ENCODE measurements at places on chromosomes 16 and 17.

GRCh38 chr17:2962236-2962635 is 101.2 kb downstream of the OR1D5 start:
- DNase-seq, result no peak

GRCh38 chr17:66720567-66720966 is 114.3 kb upstream of the CACNG5 start:
- DNase-seq, result no peak

DNA sequence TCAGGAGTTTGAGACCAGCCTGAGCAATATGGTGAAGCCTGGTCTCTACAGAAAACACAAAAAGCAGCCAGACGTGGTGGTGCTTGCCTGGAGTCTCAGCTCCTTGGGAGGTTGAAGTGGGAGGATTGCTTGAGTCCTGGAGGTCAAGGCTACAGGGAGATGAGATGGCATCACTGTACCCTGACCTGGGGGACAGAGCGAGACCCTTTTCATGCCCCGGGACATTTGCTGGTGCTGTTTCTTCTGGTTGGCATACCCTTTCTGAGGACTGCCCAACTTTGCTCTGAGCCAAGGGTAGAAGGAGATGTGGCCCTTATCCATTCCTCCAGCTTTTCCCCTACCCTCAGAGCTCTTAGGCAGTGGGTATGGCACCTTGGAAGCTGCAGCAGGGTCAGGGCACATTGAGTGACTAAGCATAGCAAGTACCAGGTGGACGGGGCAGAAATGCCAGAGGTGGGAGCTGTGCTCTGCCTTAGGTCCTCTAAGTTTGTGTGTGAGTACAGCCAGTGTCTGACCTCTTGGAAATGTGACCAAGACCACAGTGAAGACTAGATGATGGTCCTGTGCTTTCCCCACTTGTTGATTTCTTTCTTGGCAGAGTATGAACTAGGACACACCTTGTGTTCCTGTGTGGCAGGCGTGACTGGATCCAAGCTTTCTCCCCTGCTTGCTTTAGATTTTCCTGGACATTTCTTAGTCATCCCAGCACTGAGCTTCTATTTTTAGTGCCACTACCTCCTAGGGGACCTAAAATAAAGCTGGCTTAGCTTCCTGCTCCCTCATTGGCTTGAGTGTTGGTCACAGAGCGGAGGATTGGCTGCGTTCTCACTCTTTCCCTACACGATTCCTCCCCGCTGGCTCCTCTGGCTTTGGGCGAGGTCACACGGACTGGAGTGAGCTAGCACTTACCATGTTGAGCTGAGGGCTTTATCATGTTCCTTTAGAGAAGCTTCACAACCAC is 9.9 kb upstream of the EDC4 start:
- no peak for DNase-seq

- no peak for DNase-seq
Measured at GRCh38 chr17:17164156-17164555, 42.0 kb downstream of the PLD6 start.

- no peak for DNase-seq
Measured at GRCh38 chr17:10099051-10099571, 99.3 kb downstream of the GAS7 start.

- DNase-seq, result no peak
Measured at GRCh38 chr17:79843474-79843815, 4.2 kb upstream of the CBX4 start.

DNA sequence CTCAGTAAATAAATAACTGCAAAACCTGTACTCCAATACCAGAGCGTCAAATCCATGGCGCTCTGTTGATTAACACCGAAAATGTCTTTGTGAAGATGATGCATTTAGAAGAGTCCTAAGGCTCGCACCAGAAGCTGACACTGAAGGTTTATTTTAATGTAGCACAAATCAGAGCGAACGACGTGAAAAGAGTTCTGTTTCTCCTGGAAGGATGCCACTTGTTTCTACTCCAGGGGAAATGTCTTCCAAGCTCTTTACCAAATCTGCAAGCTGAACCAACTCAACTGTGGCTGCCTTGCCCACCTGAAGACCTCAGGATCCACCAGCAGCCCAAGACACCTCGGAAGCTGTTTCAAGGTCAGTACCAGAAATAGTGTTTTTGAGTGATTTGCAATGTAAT is 194.4 kb upstream of the MAF start:
- DNase-seq, result no peak

- DNase-seq, result no peak
Measured at GRCh38 chr16:56483394-56483793, 32.0 kb downstream of the OGFOD1 start.

GRCh38 chr16:11585460-11586377 is 1.0 kb downstream of the LITAF start:
- no peak for DNase-seq

GRCh38 chr17:5788266-5788900 is 204.1 kb upstream of the NLRP1 start:
- no peak for DNase-seq

DNA sequence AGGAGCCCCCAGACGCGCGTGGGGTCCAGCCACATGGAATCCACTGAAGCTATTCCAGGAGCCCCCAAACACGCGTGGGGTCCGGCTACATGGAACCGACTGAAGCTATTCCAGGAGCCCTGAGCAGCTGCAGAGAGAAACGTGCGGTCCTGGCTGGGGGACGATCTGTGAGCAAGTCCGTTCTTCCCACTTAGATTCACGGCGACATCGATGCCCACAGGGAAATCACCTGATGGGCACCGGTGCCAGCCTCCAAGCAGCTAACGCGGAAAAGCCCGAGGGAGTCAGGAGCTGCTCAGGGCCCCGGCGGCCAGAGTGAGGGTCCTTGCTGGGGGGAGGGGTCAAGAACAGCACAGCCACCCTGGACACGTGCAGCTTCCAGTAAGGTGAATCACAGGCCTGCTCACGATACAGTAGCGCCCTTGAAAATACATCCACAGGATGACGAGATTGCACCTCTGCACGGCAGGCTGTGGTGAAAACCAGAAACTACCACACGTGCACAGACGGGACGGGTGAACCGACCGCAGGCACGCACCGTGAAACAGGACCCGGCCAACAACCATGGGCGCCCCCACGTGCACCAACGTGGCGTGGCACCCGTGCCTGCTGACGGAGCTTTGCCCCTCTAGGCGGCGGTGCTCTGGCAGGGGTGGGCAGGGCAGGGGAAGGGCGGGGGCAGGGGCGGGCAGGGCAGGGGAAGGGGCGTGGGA is 77.7 kb upstream of the GNG13 start:
- no peak for DNase-seq

DNA sequence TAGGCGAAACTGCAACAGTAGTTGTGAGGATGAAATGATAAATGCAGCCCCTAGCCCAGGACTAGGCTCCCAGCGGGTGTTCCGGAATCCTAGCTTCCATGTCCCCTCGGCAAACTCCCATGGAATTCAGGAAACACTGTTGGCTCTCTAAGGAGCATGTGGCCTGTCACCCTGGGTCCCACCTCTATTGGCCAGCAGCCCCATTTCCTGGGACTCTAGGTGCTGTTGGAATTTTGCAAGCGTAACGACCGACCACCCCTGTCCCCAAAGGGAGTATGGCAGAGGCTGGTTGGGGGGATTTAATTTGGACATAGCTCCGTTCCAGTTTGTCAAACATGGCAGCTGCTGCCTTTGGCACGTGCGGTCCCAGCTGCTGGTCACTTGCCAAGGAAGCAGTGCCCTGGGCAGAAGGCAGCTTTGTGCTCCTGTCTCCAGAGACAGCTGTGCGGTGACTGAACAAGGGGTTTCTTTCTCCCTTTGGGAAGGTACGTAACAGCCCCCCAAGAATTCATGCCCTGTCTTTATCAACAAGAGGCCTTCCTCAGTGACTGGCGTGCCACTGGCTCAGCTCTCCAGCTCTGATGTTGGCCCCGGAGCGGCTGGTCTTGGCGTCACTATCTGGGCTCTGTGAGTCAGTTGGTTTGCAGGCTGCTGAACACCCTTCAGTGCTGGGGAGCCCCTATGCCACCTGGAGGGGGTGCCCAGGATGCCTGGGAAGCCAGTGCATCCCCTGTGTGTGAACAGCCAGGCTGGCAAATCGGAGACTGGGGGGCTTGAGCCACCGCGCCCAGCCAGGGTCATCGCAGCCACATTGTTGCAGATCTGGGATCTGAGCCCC is 235.2 kb upstream of the TNRC6C start:
- no peak for DNase-seq

- DNase-seq, result no peak
Measured at GRCh38 chr17:5553479-5553878, 30.8 kb downstream of the NLRP1 start.

- no peak for DNase-seq
Measured at GRCh38 chr17:69967910-69968411, 107.1 kb upstream of the KCNJ16 start.

- no peak for DNase-seq
Measured at GRCh38 chr17:81609541-81610311, 27.2 kb downstream of the NPLOC4 start.

DNA sequence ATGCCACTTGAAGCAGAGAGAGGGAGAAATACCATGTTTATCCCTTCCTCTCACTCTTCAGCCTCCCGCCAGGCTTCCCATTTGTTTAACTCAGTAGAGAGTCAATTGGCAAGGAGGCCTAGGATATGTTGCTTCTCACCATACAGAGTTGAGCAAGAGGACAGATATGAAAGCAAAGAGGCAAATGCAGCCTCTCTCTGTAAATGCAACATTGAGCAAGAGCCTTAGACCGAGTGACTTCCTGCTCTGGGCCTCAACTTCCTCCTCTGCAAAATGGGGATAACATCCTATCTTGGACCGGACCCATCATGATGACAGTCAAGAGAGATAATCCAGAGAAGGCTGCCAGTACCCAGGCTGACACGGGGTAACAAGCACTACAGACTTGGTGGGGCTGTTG is 36.8 kb downstream of the SOCS1 start:
- no peak for DNase-seq

GRCh38 chr16:48098472-48098871 is 57.3 kb downstream of the ABCC12 start:
- DNase-seq, result no peak

DNA sequence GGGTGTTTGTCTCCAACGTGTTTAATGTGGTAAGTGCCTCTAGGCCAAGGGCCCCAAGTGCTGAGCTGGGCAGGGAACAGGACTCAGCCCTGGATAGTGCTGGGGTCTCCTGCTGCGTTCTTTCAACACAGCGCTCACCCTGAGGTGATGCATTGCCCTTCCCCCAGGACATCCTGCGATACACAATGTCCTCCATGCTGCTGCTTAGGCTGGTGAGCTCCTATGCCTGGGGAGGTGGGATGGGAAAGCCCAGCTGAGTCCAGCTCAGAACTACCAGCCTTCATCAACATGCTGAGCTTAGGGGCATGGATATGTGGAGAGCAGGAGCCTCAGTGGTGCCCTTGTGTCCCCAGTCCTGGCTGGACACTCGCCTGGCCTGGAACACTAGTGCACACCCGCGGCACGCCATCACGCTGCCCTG is 563 bp downstream of the ZACN start:
- no peak for DNase-seq

- no peak for DNase-seq
Measured at GRCh38 chr17:19539040-19539399, 5.4 kb downstream of the SLC47A1 start.

DNA sequence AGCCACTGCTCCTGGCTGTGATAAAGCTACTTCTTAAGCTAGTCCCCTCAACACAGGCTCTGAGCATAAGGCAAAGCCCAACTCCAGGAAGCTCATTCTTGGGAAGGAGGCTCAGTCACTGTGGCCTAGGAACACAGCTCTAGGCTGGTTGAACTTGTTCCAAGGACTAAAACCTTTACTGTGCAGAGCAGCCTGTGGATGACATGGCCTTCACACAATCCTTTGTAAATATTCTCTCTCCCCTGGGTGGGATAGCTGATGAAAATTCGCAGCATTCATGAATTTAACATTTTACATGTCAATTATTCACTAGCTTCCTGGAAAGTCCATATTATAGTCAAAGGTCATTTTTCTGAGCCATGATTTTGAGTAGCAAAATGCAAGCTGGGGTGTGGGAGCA is 28.9 kb downstream of the BEAN1 start:
- DNase-seq, result no peak

DNA sequence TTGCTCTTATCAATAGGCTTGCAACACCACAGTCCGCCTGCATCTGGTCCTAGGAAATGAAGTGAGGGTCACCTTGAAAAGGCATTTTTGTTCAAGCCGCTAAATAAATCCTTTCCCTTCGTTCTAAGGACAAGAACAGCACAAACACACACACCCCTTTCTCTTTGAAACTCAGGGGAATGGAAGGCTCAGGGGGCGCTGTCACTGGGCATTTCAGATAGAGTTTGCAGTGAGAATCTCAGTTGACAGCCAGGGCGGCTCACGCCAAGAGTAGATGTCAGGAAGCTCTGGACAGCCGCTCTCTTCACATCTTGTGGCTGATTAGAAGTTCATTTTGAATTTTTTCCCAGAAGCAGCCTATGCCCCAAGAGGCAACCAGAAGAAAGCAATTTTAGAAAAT is 39.8 kb downstream of the ABAT start:
- DNase-seq, result no peak

DNA sequence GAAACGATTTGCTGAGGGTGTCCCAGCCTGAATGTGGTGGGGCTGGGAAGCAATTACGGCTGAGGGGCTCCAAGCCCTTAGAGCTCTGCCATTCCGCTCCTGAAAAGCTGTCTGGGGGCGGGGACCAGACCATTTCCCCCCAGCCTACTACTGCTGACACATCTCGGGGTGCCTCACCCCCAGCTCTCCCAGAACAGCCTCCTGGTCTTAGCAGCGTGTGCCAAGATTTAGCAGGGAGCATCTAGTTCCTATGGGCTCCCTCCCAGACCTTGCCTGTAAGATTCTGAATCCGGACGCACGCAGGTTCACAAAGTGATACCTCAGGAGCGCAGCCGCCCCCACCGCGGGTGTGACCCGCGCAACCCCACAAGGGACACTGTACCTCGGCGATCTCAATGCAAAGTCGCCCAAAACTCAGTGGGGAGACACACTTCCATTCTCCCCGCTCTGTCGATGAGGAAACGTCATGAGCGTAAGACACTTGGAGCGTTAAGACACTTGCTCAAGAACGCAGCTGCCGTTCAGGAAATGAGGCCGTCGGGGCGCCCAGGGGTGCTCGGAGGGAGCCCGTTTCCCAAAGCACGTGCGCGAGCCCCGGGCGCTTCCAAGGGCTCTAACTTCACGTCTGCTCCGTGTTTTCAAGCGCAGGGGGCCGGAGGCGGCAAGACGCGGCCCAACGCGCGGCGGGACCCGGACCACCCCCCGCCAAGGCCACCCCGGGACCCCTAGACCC is 629 bp downstream of the GEMIN4 start:
- DNase-seq, result no peak

DNA sequence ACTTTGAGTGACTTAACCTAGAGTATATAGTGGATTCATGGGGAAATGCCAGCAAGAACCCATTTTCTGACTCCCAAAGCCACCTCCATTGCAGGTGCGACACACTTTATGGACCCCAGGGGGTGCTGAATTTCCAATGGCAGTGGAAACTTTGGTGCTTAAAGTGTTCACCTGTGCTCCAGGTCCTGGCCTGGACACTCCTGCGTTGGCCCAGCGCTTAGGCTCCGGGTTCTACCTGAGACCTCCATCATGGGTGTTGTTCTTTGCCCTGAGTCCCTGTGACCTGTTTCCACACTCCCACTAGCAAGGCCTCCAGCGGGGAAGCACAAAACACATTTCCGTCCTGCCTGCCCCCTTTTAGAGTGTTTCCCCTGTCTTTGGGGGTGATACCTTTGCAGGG is 3.0 kb downstream of the CCNF start:
- no peak for DNase-seq

GRCh38 chr17:28282596-28282995 is 36.4 kb upstream of the TMEM97 start:
- DNase-seq, result no peak

Measured in NCI-H1048 (cell line).